ENCODE measurements at places on chromosomes 1 and 21. TPM values are rescaled to one million over a fixed set of nuclear protein-coding genes. Genes with fewer than 3 reads are reported as not detected.
A peak's percentile ranks its signal among the peaks of the same experiment; 100 is the strongest.

DNA sequence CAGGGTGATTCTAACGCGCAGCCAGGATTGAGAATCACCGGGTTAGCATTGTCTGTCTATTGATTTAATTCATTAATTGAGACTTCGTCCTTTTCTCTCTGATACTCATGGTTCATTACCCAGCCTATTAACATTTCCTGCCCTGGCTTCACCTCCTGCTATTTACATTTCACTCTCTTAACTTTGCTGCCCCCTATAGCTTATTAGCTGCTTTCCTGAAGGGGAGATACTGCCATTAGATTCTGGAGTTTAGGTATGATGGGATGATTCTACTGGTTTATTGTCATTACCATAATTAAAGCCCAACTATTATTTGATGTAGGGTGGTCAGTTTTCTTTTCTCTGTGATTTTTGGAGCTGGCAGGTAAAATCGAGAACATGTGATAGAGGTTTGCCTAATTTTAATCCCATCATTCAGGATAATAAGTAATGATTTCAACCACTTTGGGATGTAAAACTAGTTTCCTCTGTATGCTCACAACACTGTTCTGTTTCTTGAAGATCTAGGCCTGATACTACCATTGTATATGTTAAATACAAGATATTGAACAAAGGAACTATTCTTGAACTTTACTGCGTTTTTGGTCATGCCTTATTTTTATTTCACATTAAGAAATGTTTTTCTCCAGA lies 6.4 kb downstream of the PPP2R5A start:
- peak; percentile 66 for DNase-seq

- DNase-seq = no peak
Measured at GRCh38 chr21:34156957-34157356, 83.6 kb downstream of the MRPS6 start.

DNA sequence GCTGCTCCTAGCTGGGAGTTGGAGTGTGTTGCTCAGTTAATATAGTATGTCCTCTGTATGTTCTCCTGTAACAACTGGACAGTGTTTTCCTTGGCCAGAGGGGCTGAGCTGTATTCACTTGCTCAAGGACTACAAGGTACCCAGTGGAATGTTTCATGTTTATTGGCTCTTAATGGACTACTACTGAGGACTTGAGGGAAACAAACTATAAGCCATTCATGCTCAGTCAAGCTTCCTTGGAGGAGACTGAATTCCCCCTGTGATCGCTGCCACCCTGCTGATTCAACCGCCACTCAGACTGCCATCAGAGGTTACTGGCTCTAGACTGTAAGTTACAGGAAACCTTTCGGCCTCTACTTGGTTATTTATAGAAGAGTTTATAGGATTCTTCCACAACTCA lies 166.6 kb downstream of the ZC3H11B start:
- no peak for DNase-seq

DNA sequence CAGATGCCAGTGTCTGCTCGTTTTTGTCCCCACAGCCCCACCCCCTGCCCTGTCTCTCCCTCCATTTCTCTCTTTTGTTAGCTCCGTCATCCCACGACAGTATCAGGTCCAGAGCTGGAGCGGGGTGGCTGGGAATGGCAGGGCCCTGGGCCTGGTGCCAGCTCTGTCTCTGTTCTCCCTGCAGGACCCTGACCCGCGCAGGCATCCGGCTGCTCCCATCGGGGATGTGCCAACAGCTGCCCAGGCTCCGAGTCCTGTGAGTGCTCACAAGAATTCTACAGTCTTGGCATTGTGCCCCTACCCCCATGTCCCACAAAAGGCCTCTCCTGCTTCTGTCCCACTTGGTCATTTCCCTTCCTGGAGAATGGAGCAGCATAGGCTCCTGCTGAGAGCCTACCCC lies 37.4 kb downstream of the UBE2T start:
- peak; percentile 90 for DNase-seq

The FAM177B gene
- total RNA-seq = 0.41 TPM

DNA sequence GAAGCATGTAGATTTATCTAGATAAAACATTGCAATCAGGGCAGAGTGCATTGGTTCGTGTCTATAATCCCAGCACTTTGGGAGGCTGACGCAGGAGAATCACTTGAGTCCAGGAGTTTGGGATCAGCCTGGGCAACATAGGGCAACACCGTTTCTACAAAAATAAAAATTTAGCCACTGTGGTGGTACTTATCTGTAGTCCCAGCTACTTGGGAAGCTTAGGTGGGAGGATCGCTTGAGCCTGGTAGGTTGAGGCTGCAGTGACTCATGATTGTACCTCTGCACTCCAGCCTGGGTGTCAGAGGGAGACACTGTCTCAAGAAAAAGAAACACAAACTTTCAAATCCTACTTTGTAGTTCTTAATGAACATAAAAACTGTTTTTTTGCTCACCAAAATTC lies 64.2 kb upstream of the RCC1 start:
- DNase-seq = no peak

DNA sequence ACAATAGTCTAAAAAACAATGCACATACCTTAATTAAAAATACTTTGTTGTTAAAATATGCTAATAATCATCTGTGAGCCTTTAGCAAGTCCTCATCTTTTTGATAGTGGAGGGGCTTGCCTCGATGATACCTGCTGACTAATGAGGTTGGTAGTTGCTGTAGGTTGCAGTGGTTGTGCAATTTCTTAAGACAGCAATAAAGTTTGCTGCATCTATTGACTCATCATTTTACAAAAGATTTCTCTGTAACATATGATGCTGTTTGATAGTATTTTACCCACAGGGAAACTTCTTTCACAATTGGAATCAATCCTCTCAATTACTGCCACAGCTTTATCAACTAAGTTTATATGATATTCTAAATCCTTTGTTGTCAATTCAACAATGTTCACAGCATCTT lies 7.6 kb downstream of the C1orf87 start:
- no peak for DNase-seq

GRCh38 chr1:160520582-160520981 lies 2.5 kb downstream of the SLAMF6 start:
- DNase-seq = no peak

DNA sequence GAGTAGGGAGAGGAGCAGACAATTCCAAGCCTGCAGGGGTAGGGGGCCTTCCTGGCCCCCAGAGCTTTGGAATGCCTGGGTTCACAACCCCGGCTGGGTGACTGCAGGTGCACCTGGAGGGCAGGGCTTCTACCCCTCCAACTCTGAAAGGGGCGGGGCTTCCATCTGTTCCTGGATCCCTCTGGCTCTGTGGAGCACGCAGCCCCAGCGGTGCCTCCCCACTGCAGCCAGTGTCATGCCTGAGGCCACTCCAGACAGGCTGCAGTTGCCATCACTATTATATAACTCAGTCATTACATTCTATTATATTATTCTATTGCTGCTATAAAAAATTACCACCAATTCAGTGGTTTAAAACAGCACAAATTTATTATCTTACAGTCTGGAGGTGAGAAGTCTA lies 12.5 kb upstream of the FNBP1L start:
- no peak for DNase-seq

The PRDM16 gene
- 1.6 TPM for total RNA-seq

DNA sequence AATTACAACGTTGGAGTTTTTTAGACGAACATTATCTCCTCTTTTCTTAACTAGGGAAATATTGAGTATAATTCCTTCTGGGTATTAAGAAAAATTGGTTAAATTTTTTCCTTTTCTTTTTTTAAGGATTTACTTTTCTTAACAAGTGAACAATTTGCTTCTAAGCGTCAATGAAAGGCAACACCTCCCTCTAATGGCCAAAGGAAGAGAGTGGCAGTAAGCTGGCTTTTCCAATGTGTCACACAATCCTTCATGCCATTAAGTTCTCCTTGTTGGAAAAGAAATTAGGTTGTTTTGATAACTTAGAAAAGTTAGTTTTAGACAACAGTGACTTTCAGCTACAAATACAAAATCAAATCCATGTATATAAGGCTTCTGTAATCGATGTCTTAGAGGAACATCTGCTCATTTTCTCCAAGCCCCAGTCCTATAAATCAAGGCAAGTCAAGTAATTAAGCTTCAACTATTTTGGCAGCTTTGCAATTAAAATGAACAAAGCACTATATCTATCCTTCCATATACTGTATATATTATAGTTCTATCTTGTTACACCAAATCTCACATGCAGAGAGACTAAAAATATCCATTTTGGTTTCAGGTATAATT lies 62.8 kb downstream of the EDEM3 start:
- peak; percentile 86 for DNase-seq

- no peak for DNase-seq
Measured at GRCh38 chr1:212946872-212947271, 3.5 kb upstream of the VASH2 start.

GRCh38 chr1:71269179-71269578 lies 188.3 kb upstream of the ZRANB2 start:
- DNase-seq = no peak

DNA sequence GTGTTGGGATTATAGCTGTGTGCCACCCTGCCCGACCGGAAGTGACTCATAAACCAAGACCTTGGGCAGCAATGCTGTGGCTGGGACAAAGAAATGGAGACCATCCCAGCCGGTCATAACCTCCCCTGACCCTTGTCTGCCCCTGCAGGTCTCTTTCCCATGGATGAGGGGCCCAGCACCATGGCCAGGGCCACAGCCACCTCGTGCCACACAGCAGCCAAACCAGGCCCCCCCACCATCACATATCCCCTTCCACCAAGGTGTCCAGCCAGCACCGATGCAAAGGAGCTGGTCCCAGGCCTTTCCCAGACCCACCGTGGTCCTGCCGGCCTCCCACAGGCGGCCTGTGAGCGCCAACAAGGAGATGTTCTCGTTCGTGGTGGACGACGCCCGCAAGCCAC lies 42.2 kb downstream of the FHAD1 start:
- no peak for DNase-seq

GRCh38 chr1:51605961-51606723 lies 10.8 kb upstream of the OSBPL9 start:
- no peak for DNase-seq

The RSPH1 gene
- total RNA-seq = 0.10 TPM

The LCE2C gene
- total RNA-seq = not detected

GRCh38 chr1:11851180-11851579 lies 3.6 kb upstream of the NPPA start:
- DNase-seq = no peak

DNA sequence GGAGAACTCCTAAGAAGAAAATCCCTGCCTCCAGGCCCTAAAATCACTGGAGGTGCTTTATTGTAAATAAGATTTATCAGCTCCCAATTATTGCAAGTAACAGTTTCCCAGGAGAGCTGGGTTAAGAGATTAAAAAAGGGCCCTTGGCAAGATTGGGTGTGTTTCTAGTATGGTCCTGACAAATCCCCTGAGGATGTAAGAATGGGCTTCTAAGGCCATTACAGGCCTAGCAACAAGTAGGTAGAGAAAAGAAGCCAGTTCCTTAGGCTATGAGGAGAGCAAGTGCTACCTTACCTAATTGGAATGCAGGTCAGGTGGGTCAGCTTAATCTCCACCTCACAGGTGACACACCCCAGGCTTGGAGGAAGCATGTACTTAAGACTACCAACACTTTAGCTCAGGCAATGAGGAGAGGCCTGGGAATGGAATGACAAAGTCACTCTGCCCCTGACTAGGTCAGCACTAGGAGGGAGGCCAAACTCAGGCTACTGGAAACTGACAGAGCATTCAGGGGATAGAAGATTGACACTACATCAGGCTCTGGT lies 6.8 kb upstream of the OTUD7B start:
- no peak for DNase-seq

The PRAMEF2 gene
- total RNA-seq = not detected

DNA sequence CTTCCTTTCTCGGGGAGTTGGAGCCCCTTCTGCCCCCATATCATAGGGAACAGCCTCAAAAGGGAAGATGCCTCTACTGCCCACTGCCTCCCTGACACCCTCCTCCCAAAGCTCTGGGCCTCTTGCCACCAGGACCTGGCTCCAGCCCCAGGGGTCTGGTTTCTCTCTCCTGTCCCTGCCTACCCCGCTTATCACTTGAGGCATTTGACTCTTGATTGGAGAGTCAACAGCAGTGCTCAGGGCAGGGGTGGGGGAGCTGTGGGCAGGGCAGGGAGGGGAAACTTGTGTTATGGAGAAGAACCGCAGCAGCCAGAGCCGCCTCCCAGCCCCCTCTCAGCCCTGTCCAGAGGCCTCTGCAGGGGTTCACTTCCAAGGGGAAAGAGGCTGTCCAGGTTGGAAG lies 573 bp downstream of the TRIM63 start:
- DNase-seq = peak; percentile 56

The PGLYRP3 gene
- 2.4 TPM for total RNA-seq

The VWA1 gene
- 39.3 TPM for total RNA-seq

The ARTN gene
- total RNA-seq = 0.82 TPM

DNA sequence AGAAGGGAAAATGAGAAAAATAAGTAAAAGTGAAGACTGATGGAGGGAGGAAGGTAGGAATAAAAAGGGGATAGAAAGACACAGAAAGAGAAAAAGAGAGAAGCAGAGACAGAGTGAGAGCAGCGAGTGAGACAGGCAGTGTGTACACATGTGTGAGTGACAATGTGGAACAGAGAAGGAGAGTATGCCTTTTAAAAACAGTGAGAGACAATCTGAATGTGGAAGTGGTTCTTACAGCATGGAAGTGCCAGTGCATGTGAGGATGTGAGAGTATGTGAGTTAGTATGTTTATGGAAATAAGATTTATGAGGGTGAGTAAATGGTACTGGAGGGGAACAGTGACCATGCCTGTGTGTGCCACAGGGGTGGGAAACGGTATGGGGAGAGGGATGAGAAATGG lies 1.2 kb downstream of the NEGR1 start:
- peak; percentile 4 for DNase-seq

DNA sequence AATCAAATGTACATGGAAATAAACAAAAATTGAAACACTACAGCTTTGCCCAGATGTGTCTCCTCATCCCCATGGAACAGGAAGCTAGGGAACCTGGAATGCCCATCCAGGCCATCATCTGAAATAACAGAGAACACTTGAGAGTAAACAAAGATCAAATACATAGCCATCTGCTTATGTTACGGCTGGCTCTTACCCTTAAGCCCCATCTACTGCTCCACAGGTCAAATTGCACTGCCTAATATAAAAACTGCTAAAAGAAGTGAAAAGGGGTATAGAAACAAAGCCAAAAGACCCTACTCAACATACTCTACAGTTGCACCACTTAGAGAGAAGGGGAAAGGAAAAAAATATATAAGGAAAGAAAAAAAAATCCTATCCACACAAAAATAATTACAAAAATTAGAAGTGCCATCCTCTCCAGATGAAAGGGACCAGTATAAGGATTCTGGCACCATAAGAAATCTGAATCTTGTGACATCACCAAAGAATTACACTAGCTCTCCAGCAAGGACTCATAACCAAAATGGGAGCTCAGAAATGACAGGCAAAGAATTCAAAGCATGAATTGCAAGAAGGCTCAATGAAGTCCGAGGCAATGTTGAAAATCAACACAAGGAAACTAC lies 26.9 kb downstream of the OR6Y1 start:
- peak; percentile 10 for DNase-seq

The EXO5 gene
- 13.3 TPM for total RNA-seq

The TIAM1 gene
- total RNA-seq = 28.0 TPM
